ENCODE measurements at places on chromosomes 4 and X.

- DNase-seq: no peak
These were observed 26.5 kb downstream of the HNRNPDL start for GRCh38 chr4:82403725-82404124.

DNA sequence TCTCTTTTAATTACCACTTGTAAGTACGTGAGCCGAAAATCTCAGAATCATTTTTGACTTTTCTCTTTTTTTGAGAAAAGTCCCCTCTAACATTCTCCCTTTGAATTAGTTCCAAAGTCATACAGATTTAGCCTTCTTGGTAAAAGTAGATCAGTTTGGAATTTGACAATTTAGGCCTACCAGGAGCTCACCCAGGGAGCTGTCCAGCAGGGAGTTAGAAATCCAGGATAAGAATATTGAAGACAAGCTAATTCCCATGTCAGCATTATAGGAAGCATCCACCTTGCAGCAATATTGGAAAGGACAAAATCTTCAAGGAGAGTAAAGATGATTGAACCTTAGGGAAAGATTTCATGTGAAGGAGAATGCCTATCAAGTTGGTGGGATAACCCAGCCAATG is 352.2 kb upstream of the CPEB2 start:
- peak; percentile 38 for DNase-seq

GRCh38 chr4:15737255-15737654 is 34.4 kb downstream of the BST1 start:
- DNase-seq: no peak

DNA sequence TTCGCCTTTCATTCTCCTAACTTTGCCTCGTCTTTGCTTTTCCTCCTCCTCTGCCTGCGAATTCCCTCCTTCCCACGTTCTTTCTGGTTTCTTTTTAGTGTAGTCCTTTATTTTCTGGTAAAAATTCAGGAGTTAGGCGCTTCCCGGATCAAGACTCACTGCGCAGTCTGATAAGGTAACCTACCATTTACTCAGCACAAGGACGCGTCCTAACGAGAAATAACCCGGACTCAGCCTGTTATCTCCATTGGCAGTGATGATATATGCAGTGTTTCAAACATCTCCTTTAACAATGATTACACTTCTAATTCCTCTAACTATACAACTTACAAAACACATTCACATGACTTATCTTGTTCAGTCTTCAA is 357 bp upstream of the ETNPPL start:
- no peak for DNase-seq

GRCh38 chrX:69362856-69363255 is 141.3 kb upstream of the NALF2 start:
- DNase-seq: no peak

- no peak for DNase-seq
These were observed 15.6 kb downstream of the ELF4 start for GRCh38 chrX:130094696-130095095.

DNA sequence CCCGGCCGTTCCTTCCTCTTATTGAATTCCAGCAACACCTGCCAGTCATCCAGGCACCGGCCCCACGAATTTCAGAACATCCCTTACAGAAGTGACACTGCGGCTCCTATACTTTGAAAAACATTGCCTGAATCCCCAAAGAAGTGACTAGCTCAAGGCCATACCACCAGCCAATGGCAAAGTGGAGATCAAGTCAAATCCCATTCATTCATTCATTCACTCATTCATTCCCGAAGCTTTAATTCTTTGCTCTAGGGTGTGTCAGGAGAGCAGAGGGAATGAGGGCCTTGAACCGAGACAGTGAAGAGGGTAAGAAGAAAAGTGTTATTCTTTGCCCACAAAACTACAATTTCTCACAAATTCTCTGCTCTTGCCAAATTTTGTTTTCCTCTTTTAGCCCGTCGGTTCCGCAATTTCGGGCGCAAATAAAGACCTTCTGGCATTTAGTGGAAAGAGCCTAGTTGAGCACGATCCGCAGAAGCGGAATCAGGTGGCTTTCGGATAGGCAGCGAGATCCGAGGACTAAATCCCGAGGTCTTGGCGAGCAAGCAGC is 824 bp upstream of the HMGB3 start:
- no peak for DNase-seq

DNA sequence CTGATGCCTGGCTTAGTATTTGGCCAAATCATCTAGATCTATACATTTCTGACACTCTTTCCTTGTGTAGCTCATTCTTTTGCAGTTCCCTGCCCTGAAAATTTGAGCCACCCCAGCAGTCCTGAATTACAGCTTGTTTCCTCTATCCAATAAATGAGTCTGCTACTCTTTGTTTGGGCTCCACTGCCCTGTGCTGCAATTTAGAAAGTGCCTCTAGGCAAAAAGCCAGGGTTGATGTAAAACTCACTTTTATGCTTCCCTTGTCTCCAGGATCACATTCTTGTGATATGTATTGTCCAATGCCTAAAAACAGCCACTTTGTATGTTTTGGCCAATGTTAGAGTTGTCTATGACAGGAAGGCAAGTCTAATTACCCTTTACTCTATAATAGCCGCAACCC is 101.7 kb upstream of the MAP3K15 start:
- no peak for DNase-seq

DNA sequence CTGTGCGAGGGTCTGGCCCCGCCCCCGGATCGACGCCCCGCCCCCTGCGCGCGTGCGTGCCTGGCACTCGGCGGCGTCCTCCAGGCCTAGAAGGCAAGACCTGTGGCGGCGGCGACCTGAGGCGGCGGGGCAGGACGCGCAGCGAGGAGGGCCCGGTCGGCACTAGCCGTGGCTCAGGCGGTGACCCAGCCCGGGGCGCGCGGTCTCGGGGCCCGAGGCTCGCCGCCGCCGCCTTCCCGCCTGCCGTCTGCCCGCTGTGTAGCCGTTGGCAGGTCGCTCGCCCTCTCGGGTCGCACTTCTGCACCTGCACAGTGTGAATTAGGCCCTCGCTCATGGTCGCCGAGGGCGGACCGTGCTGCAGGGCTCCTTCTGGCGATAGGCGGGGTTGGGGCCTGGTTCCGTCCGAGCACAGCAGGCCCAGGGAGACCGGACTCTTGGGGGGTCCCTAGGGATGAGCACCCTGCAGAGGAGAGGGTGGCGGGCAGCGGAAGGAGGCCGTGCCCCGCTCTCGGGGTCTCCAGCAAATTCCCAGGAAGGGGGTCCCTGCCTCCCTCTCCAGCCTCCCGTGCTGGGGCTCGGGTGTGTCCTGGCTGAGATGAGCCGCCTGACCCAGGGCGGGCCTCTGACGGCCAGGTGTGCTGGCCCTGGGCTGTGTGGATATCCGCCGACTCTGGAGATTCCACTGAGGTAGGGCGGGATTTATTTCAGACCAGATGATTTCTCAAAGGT is 557 bp upstream of the FAM53A start:
- no peak for DNase-seq

- no peak for DNase-seq
These were observed 715.9 kb downstream of the TECRL start for GRCh38 chr4:63693321-63693720.

DNA sequence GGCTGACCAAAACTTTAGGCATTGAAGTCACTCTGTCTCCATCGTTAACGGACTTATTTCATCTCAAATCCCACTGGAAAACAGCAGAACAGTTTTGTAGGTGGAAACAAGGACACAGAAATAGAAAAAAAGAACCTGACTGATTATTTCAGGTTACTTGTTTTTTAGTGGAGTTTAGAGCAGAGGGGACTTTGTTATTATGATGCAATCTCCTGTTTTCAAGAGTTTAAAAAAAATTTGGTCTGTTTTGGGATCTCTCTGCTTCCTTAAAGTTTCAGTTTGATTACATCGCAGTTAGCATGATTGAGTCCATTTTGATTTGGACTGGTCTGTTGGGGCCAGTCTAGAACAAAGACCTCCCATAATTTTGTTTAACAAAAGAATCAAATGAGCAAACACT is 13.6 kb downstream of the PROM1 start:
- no peak for DNase-seq

GRCh38 chr4:36516522-36517095 is 235.2 kb downstream of the DTHD1 start:
- DNase-seq: no peak

- DNase-seq: peak; percentile 35
These were observed 111.4 kb downstream of the NYX start for GRCh38 chrX:41558531-41558930.

- no peak for DNase-seq
These were observed 30.5 kb downstream of the VSIG4 start for GRCh38 chrX:66009231-66009845.

DNA sequence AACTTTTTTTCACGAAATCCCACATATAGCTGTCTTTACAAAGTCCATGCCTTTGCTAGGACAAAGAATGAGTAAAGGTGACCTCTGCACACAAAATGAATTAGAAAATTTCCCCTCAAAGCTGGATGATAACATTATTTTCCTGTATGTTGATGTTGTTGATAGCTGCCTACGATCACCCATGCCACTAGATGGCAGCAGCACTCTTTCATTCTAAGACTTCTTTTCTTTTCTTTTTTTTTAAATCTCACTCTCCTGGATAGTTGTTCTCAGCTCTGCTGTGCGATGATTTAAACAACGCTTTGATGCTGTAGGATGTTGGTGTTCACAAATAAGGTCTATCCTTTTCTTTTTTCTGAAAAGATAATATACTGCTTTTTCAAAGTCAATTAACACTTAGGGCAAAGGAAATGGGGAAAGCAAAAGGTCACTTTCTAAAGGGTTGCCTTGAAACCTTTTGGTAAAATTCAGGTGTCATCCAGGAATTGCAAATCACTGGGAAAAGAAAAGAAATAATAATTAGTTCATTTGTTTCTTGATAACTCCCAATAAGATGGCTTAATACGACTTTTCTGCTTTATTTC is 266.8 kb downstream of the C4orf33 start:
- peak; percentile 79 for DNase-seq

GRCh38 chr4:119659576-119659975 is 31.0 kb upstream of the PDE5A start:
- peak; percentile 59 for DNase-seq

DNA sequence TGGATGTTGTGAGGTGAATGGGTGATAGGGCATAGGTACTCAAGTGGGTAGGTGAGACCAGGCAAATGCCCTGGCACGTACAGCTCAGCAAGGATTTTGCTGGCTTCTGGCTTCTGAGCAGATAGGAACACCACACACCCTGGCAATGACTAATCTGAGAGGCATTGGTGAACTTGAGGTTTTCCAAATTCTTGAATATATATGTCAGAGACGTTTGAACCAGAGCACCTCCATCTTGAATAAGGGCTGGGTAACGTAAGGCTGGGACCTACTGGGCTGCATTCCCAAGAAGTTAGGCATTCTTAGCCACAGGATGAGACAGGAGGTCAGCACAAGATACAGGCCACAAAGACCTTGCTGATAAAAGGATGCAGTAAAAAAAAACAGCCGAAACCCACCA is 204.5 kb downstream of the NLGN4X start:
- peak; percentile 49 for DNase-seq

DNA sequence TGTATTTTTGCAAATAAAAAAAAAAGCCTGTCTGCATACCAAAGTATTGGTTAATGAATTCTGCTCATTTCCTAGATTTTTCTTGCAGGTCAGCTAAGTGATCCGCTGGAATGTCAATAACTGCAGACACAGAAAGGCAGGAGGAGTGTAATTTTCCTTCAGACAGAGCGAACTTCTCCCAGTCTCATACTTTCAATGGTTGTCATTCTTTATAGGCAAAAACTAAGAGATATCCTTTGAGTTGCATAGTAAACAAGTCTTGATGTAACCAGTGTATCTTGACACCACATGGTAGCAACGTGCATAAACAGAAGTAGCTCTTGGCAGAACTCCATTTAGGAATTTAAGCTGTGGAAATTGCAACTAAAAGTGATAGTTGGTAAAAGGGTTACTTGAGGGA is 8.2 kb downstream of the CAPN6 start:
- no peak for DNase-seq
